Pericardium fibroblast (primary cell): ENCODE measurements at places on chromosomes 7 and 10. TPM values are rescaled to one million over a fixed set of nuclear protein-coding genes. Genes with fewer than 3 reads are reported as not detected.

Gene GPR15LG
- not detected in 2 replicates for total RNA-seq

Gene SPAM1
- total RNA-seq, result not detected in 2 replicates

Gene PON3
- 1.5 and 4.0 TPM in 2 replicates for total RNA-seq

Gene PLEKHS1
- total RNA-seq, result not detected in 2 replicates

Gene SEMA4G
- total RNA-seq, result 1.4 and 2.3 TPM in 2 replicates

Gene SLC16A12
- total RNA-seq, result 3.6 and 16.1 TPM in 2 replicates

Gene GPR146
- 5.4 and 18.6 TPM in 2 replicates for total RNA-seq

Gene MBL2
- not detected in 2 replicates for total RNA-seq

Gene CLRN3
- not detected in 2 replicates for total RNA-seq

Gene EBF3
- total RNA-seq, result 12.8 and 15.9 TPM in 2 replicates

Gene SOSTDC1
- not detected in 2 replicates for total RNA-seq
